Fibroblast of lung (primary cell): ENCODE measurements at places on chromosomes 12 and 14.
A peak's percentile ranks its signal among the peaks of the same experiment; 100 is the strongest.

DNA sequence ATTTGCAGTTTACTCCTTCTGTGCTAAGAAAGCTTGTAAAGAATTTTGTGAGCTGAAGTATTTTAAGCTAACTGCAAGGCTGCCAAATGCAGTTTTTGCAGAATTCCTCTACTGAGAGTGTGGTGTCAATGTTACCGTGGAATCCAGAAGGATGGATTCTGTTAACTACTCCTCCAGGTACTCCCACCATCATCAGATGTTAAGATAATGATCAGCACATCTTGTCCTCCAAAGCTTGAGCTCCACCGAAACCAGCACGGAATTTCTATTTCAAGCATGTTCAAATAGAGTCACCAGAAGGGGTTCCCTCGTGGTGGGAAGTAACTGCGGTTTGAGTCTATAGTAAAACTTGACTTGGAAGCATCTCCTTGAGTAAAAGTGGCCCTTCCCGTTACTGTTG is 64.3 kb upstream of the CDKN3 start:
- DNase-seq = no peak

- no peak for DNase-seq
Measured at GRCh38 chr12:15726027-15726877, 62.9 kb downstream of the EPS8 start.

DNA sequence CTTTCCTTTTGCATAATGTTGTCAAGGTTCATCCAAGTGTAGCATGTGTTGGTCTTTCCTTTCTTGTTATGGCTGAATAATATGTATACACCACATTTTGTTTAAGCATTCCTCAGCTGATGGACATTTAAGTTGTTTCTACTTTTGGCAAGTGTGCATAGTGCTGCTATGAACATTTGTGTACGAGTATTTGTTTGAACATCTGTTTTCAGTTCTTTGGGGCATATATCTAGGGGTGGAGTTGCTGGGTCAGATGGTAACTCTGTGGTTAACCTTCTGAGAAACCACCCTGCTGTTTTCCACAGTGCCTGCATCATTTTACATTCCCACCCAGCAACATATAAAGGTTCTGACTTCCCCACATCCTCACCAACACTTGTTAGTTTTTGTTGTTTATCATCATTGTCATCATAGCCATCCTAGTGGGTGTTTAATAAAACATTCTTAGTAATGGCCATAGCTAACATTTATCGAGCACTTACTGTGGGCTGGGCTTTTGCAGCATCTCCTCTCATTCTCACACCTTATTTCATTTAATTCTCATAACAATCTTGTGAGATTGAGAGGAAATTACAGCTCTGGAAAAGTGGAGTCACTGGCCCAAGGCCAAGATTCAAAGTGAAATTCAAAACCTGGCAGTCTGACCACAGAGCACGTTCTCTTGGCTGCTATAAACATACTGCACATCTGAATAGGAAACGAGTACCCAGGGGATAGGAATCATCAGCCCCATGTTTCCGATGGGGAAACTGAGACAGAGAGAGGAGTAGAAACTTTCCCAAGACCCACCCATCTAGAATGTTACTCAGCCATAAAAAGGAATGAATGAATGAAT is 193.6 kb downstream of the KSR2 start:
- peak; percentile 1 for DNase-seq

DNA sequence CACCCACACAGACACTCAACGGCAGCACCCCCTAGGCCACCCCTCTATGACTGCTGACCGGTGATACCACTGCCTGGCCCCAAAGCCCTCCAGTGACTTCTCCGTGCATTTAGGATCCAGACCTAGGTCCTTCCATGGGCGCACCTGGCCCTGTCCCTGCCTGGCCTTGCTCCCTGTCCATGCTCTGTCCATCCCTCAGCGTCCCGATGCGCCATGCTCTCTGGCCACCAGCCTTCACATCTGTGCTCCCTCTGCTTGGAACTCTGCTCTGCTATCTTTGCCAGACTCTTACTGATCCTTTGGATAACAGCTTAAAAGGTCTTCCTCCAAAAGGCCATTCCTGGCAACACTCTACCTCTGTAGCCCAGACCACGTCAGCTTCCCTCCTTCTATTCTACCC is 25.4 kb upstream of the HDAC7 start:
- DNase-seq = no peak

GRCh38 chr12:113870035-113870434 is 96.1 kb downstream of the RBM19 start:
- DNase-seq = no peak

GRCh38 chr12:96047229-96048211 is 12.1 kb upstream of the LTA4H start:
- DNase-seq = peak; percentile 66

DNA sequence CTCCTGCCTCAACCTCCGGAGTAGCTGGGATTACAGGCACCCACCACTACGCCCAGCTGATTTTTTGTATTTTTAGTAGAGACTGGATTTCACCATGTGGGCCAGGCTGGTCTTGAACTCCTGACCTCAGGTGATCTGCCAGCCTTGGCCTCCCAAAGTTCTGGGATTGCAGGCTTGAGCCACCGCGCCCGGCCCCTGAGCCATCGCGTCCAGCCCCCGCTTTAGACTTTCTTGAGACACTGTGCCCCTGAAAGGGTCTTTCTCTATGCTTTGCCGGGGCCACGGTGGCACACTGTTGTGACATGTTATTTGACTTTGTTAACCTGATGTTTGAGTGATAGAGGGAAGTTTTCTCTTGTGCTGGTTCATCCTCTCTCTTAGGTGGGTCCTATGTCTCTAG is 186.4 kb downstream of the BTG1 start:
- no peak for DNase-seq

- DNase-seq = no peak
Measured at GRCh38 chr12:61797266-61797665, 462.9 kb upstream of the USP15 start.

- DNase-seq = no peak
Measured at GRCh38 chr12:93230326-93230720, 147.4 kb upstream of the NUDT4 start.

GRCh38 chr14:55807881-55808379 is 227.9 kb downstream of the KTN1 start:
- DNase-seq = no peak

- DNase-seq = no peak
Measured at GRCh38 chr12:1920971-1921370, 2.5 kb upstream of the CACNA2D4 start.

DNA sequence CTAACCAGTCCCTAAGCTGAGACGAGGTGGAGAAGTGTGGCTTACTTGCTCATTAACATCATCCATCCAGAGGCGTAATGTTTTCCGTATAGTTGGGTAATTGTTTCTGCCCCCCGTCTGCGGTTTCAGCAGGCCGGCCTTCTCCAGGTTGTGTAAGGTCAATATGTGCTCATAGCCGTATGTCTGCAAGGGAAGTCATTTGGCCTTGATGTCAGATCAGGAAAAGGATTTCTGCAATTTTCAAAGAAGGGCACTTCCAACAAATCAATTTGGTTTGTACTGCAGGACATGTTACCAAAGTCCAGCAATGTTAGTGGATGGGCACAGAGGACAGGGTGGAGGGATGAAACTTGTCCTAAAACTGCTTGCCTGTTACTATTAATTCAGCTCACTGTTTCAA is 9.9 kb upstream of the DIABLO start:
- DNase-seq = no peak

DNA sequence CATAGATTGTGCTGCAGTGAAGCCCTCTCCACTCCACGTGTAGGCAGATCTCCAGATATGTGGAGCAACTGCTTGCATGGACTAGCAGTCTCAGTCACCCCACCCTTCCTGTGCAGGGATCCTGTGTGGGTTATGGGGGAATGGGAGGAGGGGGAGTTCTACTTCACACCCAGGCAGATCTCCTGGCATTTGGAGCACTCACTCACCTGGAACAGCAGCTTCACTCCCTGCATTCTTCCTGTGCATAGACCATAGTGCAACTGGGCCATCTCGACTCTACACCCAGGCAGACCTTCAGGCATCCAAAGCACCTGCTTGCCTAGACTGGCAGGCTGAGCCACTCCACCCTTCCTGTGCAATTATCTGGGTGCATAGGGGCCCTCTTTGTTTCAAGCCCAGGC is 96.0 kb upstream of the PCED1B start:
- no peak for DNase-seq

DNA sequence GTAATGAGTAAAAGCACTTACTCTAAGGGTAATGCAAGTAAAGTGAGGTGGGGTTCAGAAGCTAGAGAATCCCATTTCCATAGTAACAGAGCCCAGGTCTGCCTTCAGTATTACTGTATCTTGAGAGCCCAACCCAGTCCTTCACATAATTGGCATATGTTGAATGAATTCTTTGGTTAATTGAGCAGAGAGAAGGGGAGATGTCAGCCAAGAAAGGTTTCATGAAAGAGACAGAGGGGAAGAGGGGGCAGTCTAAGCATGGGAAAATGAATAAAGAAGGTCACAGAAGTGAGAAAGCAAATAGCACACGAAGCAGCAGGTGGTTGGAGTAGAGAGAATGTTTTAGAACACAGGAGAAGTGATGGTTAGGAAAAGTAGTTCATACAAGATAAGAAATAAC is 371.1 kb downstream of the SEC23A start:
- DNase-seq = no peak

- no peak for DNase-seq
Measured at GRCh38 chr12:25194214-25194613, 746 bp downstream of the DNAI7 start.

DNA sequence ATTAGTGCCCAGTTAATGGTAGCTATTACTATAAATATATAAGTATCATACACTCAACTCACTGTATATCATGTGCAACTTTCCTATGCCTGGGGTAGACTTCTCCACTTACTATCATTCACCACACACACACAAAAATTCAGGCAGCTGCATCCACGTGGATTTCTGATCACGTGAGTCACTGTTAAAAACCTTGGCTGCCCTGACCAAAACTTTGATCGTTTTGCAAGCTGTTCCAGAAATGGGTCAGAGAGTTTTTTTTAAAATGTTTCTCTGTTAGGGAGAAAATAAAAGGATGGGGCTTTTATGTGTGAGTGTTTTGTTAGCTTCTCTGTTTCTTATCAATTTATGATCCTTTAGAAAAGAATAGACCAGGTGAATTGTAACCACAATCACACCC is 198.2 kb upstream of the CNOT2 start:
- DNase-seq = peak; percentile 63

- no peak for DNase-seq
Measured at GRCh38 chr12:66030217-66030781, 100.3 kb downstream of the LLPH start.

DNA sequence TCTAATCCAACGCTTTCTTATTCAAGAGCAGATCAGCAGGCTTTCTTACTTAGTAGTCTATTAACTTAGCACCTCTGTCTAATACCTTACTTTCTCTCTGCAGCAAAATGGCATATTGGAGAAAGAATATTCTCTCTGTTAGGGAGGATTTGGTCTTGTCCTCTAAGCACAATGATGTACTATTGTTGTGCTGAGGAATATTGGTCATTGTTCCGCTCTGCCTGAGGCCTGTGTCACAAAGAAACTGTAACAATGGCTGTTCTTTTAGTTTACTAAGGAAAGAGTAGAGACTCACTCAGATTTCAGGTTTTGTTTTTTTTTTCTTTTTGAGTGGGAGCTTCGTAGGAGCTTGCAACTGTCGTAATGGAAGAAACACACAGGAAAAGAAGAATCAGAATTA is 1358.8 kb downstream of the LRFN5 start:
- no peak for DNase-seq

DNA sequence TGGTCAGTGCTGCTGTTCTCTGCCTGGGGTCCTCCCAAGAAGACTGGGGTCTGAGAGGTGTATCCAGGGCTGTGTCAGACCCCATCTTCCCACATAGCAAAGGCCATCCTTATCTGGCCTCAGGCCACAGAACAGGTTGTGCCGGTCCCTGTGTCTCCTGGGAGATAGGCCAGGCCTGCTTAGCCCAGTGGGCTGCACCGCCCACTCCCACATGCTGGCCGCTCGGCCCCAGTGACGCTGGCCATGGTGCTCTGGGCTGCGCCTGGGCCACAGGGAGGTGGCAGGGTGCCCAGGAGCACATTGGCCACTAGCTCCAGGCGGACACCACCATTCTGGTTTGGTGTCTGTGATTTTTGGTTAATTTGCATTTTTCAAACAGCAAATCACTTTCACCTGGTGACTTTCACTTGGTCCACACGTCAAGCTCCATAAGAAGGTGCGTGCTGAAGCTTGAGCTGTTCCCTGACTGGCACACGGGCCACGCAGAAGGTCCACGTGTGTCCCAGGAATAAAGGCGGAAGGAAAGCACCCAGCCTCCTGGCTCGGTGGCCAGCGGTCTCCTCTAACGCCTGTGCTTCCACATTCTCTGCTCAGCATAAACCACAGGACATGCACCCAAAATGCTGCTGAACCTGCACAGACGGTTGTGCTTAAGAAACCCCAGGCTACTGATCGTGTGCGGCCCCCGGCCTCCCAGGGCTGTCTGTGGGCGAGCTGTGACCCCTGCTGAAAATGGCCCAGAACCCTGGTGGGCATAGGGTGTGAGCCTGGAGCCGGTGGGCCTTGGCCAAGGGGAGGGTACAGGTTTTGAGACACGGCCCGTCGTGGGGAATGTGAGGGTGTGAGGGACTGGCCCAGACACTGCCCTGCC is 4.6 kb downstream of the FBRSL1 start:
- no peak for DNase-seq

GRCh38 chr14:54776361-54777001 is 126.1 kb downstream of the GCH1 start:
- DNase-seq = peak; percentile 68

DNA sequence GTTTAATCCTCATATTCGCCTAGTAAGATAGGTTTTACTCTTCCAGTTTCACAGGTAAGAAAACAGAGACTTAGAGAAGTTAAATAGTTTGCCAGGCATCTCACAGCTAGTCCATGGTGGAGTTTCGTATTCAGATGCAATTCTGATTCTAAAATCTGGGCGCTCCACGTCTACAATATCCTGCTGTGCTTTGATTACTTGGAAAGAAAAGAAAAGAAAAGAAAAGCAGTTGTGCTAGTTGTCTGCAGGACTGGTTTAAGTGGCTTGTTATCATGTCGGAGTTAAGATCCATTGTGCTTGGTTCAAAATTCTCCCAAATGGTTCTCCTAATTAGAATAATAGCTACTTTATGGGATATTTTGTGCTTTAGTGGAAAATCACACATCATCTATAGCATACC is 18.6 kb downstream of the AKAP3 start:
- no peak for DNase-seq

DNA sequence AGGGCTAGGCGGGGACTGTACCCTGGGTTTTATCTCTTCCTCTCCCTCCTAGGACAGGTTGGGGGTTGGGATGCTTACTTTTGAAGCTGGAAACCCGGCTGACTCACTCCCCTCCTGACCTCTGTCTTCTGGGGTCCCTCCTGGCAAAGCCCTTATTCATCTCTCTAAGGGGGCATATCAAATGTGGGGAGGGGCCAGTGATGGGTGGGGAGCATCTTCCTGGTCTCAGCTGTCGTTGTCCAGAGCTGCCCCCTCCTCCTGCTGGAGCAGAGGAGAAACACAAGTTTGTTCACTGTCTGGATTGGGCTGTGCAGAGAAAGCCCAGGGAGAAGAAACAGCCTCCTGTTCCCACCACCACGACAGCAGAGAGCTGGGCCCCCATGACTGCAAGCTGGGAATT is 85.8 kb downstream of the TNFAIP2 start:
- no peak for DNase-seq

DNA sequence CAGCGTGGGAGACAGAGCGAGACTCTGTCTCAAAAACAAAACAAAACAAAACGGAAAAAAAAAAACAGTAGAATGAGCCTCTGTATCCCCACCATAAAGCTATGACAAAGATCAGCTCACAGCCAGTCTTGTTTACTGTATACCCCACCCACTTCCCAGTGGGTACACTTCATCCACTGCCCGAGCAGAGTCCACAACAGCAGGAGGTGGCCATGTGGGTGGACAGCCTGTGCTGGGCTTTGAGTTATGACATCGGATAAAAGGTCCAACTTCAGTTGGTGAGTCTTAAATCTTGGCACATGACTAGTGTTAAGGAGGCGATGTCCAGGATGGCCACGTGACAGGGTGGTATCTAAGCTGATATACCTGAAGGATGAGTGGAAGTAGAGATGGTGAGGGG is 34.8 kb upstream of the MAPKAPK5 start:
- DNase-seq = no peak
